ENCODE measurements at places on chromosomes 5 and 9.

- DNase-seq: peak; percentile 68
Observed at GRCh38 chr9:37174247-37174646, 53.9 kb downstream of the ZCCHC7 start.

GRCh38 chr9:121483049-121483448 is 16.6 kb downstream of the GGTA1 start:
- peak; percentile 11 for DNase-seq

- DNase-seq: peak; percentile 73
Observed at GRCh38 chr5:14063138-14063537, 80.0 kb upstream of the TRIO start.

DNA sequence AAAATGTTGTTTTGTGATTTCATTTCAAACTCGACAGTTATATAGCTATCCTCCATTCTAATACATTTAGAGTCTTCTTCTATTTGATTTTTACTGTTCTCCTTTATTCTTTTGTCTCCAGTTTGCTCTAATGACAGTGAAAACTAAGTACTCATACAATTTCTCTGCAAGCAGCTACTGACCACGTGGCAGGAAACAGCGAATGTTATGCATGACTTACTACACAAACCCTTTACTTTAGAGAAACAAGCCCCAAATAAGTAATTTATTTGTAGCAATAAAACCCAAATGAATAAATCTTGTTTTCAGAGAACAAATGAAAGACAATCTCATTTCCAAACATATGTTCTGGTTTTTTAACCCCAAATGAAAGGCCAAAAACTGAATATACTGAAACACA is 41.9 kb downstream of the CDH6 start:
- DNase-seq: peak; percentile 11

GRCh38 chr5:118548761-118549720 is 439.3 kb downstream of the DTWD2 start:
- DNase-seq: peak; percentile 75

- peak; percentile 78 for DNase-seq
Observed at GRCh38 chr5:33611877-33612276, 171.1 kb downstream of the TARS1 start.

- no peak for DNase-seq
Observed at GRCh38 chr5:175788155-175788787, 83.1 kb upstream of the CPLX2 start.

GRCh38 chr5:25345240-25345771 is 700.5 kb upstream of the CDH10 start:
- no peak for DNase-seq
